Stimulated activated CD8-positive, alpha-beta memory T cell treated with anti-CD3 and anti-CD28 coated beads, Interleukin-7, amount 100 ng/mL, for 24 hours (primary cell): ENCODE measurements at places on chromosomes 4 and X.

DNA sequence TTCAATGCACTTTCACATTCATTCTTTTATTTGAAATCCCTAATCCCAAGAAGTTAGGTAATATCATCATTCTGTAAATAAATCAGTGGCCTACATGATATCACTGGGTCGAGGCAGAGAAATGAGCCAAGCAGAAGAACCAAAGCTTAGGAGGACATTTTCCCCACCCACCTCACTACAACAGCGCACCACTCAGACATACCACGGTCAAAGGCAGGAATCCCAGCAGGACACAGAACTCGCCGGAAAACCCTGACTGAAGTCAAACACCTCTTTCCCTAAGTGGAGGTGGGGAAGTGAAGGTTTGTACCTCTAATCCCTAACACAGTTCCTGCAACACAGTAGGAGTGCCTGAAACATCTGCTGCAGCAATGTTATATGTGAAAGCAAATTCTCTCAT is 21.5 kb downstream of the RELL1 start:
- DNase-seq: no peak

- no peak for DNase-seq
Observed at GRCh38 chr4:113292371-113293042, 243.1 kb downstream of the ANK2 start.

DNA sequence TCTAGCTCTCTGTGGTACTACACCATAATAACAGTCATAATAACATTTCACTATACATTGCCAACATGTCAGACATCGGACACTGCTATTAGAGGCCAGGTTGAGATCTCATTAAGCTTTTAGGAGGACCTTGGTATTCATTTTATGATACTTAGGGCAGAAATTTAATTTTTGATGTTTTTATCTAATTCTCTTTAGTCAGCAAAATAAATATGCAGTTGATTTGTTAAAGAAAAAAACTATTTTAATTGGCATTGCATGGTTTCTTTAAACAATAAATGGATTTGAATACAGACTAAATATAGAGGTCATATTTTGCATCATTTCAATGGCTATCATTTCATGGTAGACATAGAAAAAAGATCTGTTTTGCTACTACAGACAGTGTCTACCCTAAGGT is 308.7 kb downstream of the PRDM5 start:
- DNase-seq: no peak

DNA sequence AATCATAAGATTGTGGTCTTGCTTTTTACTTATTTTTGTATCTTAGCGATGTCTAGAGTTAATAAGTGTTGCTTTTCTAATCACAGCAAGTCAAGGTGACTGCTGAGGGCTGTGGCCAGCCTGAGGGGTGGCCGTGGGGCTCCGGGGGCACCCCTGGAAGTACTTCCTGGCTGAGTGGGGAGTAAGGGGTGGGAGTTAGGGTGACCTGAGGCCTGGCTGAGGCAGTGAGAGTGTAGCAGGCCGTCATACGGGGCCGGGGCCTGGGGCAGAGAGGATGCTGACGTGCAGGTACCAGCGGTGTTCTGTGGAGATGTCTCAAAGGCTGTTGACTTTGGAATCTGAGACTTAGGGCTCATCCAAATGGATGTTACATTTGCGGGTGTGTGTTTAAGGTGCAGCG is 29.3 kb downstream of the PIGG start:
- DNase-seq: no peak

- DNase-seq: no peak
Observed at GRCh38 chr4:57154191-57154590, 44.0 kb upstream of the IGFBP7 start.

- DNase-seq: no peak
Observed at GRCh38 chrX:70998411-70999027, 67.6 kb upstream of the SLC7A3 start.

- DNase-seq: no peak
Observed at GRCh38 chrX:129876771-129877305, 29.1 kb upstream of the UTP14A start.

- no peak for DNase-seq
Observed at GRCh38 chrX:134658002-134658759, at the start of gene PLAC1. TSS of gene PLAC1 (minus strand) at chrX:134658471. CDS start at chrX:134566682, 91,789 bp downstream.

DNA sequence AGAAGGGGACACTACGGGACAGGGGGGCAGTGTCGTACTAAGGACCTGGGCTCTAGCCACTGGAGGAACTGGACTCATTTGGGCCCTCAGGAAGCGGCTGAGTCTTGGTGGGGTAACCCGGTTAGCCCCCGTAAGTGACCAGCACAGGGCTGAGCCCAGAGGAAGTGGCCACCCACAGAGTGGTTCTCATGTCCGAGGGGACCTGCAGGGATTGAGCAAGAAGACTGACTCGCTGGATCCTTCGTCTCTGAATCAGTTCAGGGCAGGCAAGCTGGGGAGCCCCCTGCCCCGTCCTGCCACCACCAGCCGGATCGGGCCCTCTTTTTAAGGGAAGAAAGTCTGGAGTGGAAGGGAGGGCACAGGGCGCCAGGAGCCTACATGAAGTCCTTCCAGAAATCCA is 719 bp upstream of the BGN start:
- no peak for DNase-seq

GRCh38 chr4:96767815-96768480 is 928.1 kb downstream of the PDHA2 start:
- DNase-seq: no peak

DNA sequence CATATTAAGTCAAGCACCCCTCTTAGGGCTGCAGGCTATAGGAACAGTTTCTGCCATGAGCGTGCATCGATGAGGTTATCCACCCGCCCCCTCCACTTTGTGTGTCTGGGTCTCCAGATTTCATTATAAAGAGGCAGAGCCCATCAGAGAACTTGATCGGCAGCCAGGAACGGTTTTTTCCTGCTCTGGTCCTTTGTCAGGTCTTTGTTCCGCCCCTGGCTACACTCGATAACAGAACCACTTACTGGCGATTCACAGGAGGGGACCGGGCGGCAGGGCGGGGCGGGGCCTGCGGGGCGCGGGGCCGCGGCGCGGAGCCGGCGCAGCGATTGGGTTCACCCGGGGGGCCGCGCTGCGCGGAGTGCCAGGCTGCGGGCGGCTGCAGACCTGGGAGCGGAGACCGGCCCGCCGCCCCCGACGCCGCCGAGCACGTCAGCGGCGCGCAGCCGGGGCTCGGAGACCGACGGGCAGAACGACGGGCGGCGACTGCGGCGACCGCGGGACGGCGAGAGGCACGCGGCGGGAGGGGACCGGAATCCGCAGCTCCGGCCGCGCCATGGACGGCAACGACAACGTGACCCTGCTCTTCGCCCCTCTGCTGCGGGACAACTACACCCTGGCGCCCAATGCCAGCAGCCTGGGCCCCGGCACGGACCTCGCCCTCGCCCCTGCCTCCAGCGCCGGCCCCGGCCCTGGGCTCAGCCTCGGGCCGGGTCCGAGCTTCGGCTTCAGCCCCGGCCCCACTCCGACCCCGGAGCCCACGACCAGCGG is at the start of gene SLC10A4:
SLC10A4 (plus strand) TSS at position 338 of the 771 bp plus-strand sequence; CDS start at position 557, 219 bp downstream.
- DNase-seq: no peak

- no peak for DNase-seq
Observed at GRCh38 chr4:159150396-159150795, 47.5 kb downstream of the RAPGEF2 start.

GRCh38 chrX:3094261-3094660 is 53.0 kb downstream of the ARSF start:
- DNase-seq: no peak

GRCh38 chr4:78185117-78185516 is 128.0 kb downstream of the FRAS1 start:
- no peak for DNase-seq

GRCh38 chr4:133186845-133187244 is 37.8 kb downstream of the PCDH10 start:
- DNase-seq: no peak

DNA sequence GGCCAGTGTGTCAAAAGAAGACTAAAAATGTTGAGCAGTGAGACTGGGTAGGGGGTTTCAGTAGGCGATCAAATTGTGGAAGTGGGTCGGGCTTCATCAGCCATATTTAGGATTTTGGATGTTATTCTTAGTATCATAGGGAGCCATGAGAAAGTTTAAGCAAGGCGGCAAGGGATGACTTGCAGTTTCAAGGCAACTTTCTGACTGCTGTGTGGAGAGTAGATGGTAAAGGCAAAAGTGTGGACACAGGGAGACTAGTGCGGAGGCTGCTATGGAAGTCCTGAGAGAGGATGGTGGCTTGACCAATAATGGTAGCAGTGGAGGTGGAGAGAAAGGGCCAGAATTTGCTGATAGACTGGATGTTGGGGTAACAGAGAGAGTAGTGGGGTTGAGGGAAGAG is 15.4 kb downstream of the GK start:
- no peak for DNase-seq

DNA sequence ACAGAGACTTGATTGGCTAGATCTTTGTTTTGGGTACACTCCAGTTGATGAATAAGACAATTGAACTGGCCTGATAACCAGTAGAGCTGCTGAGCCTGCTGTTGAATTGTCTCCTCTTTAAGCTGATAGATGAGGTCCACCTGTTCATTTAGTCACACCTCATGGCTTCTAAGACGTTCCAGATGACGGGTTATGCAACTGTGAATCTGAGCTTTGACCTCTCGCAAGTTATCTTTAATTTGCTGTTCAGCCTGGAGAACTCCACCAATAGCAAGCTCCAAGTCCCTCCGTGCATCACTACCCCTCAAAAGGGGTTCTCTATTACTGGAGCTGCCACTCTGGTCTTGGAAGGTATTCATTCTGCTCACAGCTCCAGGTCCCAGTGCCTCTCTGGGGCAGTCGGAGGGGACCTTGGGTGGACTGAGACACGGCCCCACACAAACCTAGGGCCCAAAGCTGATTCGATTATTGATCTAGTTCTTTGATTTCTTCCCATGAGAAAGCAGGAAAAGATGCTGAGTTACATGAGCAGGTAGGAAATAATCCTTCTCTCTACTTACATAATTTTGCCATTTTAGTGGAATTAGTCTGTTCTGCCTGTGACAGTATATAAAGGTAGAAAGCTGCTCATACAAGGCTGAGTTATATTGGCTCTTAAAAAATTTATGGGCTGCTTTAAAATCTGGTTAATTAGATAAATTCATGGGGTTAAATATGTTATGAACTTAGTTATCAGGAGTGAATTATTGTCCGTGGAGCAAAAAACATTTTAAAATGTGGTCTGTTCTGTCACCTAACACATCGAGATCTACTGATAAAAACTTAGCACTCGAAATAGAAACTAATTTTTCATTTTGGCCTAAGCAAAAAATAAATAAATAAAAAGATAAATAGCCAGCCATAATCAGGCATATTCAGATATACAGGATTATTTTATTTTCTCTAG is 6.8 kb downstream of the MMAA start:
- DNase-seq: no peak

DNA sequence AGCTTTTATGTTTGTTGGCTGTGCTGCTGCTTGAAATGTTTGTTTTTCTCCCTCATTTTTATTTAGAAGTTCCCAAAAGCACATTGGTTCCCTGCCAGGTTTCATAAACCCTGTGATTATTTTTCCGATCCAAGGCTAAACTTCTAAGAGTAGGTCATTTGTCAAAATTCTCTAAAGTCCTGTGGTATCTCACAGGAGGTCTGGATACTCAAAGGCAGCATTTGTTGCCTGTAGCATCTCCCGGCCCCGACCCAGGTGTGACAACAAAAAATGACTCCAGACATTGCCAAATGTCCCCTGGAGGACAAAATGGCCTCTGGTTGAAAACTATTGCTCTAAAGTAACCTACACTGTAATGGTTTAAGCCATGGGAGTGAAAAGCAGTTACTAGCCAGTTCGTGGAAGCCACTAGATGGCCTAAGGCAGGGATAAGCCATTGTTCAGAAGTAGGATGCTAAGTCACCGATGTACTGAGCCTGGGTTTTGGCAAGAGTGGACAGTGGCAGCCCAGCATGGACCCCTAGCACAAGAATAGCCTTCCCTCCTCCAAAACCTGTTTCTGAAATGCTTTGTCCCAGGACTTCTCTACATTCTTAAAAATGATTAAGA is 256.1 kb downstream of the THOC2 start:
- DNase-seq: no peak

DNA sequence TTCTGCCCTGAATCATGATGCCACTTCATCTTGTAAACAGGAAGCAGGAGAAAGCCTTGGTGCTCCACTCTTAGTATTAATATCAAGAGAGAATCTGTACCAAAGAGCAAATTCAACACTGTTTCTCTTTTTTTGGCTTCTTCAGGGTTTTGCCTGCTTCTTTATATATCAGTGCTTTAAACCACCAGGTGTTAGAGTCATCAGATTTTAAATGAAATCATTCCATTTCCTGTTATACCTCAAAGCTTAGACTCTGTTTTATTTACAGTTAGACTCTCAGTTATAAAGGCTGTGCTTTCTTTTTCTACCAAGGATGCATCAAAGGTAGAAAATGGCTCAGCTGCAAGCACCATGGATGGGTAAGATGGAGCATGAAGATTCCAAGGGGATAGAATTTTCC is 350.9 kb downstream of the CAMK2D start:
- DNase-seq: no peak

DNA sequence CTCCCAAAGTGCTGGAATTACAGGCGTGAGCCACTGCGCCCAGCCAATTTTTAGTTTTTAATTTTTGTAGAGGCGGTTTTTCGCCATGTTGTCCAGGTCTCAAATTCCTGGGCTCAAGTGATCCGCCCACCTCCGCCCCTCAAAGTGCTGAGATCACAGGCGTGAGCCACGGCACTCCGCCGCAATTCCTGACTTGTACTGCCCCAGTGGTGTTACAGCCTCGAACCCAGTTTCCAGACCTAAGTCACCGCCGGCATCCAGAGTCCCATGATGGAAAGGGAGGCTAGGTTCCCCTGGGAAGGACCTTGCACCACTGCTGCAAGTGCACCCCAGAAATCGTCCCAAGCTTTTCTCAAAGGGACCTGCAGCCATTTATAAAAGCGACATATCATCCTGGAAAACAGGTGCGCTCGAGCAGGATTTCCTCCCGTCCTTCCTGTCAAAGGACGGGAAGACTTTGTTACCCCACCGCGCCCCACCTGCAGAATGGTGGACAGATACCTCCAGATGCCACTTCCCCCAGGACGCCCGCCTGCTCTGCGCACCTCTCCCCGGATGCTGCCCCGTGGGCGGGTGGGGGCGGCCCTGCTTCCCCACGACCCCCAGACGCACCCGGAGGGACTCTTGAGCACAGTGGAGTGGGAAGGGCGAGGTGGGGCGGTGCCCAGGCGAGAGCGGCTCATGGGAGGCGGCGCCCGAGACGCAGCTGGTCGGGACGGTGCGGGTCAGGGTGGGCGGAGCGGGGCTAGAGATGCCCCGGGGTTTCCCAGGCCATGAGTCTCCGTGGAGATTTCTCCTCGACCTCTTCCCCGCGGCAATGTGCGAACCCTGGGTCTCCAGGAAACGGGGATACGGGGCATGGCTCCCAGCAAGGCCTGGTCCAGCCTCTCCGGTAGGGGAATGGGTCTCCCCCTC is 947 bp upstream of the RPL10 start:
- peak; percentile 45 for DNase-seq

- no peak for DNase-seq
Observed at GRCh38 chrX:131521824-131522223, 22.1 kb upstream of the OR13H1 start.
